ENCODE measurements at places on chromosomes 1 and 21.

DNA sequence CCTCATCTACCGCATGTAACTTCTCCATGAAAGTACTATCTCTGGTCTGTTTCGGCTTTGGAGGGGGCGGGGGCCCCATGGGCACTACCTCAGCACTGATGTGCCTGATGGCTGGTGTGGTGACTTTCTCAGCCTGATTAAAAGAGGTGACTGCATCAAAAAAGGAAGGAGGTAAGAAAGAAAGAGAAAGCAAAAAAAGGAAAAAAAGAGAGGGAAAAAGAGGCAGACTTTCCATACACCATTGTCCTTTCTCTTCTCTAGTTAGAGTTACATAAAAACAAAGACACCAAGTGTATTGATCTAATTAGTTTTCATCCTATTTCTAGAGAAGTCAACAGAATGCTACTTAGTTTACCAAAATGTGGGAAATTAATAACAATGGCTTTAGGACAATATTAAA is 43.3 kb downstream of the GON4L start:
- DNase-seq: no peak

DNA sequence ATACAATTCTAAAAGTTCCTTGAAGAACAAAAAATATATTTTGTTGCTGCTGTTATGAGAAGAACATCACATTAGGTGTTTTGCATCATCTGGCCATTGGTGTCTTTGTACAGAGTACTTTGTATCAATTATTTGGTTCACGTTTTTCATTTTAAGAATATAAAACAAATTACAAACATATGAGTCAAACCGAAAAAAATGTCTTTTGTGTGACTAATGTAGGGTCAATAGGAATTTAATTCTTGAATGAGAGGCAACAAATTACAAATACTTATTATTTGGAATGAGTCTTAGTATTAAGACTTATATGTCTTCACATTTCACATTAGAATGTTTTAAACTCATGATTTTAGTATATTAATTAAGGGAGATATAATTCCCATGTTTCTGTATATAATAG is 54.8 kb downstream of the NR5A2 start:
- no peak for DNase-seq

- DNase-seq: no peak
Measured at GRCh38 chr1:17764591-17764990, 9.5 kb downstream of the ACTL8 start.

GRCh38 chr1:83017276-83017675 is 981.7 kb downstream of the TTLL7 start:
- DNase-seq: no peak

- no peak for DNase-seq
Measured at GRCh38 chr1:70353601-70354331, 756 bp downstream of the ANKRD13C start.

Measured in cortex of kidney (tissue), 1 donor.